ENCODE measurements at places on chromosomes 7 and 10.

- DNase-seq = peak; percentile 68
Measured at GRCh38 chr10:102775935-102776669, 32.4 kb downstream of the WBP1L start.

GRCh38 chr7:142439739-142440138, 181.9 kb upstream of the PRSS58 start:
- no peak for DNase-seq

- DNase-seq = peak; percentile 78
Measured at GRCh38 chr7:98420966-98421612, 20.2 kb upstream of the BAIAP2L1 start.

DNA sequence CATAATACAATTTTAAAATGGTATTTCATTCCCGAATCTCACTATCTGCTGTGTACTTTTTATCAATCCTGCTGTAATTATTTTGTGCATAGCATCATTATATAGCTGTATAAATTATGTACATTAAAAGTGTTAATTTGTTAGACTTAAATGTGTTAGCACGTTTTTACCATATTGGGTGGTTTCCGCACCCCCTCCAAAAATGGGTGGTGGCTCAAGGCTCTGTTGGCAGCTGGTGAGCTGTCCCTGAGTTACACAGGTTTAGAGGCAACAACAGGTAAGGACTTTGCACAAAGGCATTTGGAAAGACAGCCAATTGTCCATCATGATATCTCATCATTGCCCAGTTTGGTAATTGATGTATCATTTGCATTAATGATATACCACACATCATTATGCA, 18.6 kb upstream of the LMTK2 start:
- DNase-seq = no peak

- no peak for DNase-seq
Measured at GRCh38 chr7:93298671-93299070, 66.5 kb downstream of the VPS50 start.

- no peak for DNase-seq
Measured at GRCh38 chr7:148609045-148609725, 18.6 kb downstream of the C7orf33 start.

GRCh38 chr7:105136221-105136620, 122.2 kb downstream of the KMT2E start:
- no peak for DNase-seq

DNA sequence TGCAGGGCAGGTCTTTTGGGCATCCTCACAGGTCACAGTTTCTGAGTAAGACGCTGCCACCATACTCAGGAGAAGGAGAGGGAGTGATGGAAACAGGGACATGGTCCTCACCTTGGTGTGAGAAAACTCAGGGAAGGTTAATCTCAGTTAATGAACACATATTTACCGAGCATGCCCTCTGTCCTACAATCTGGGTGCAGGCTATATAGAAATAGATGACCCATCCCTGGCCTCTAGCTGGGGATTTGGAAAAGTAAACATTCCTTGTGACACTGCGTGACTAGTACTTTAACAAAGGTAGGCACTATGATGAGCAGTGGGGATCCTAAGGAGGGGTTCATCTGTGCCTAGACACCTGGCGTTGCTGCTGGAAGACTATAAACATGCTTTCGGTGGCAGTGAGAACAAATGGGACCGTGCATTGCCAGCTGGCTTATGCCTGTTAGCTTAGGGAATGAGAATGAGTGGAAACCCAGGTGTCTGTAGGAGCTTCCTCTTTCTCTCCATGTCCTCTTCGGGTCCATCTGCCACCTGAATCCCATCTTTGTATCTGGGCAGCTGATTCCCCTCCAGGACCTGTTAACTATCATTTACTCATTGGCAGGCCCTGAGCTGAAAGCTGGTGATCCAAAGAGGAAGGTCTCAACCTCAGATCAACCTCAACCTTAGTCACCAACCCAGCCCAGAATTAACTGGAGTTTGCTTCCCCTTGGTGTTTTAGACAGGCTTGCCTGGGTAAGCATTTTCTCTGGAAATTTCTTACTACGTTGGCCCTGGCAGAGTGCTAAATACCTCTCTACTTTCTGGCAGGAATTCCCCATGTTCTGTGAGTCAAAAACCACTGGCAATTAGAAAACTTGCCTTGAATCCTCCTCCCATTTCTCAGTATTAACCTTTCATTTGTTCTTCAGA, 794 bp downstream of the MBL2 start:
- no peak for DNase-seq

DNA sequence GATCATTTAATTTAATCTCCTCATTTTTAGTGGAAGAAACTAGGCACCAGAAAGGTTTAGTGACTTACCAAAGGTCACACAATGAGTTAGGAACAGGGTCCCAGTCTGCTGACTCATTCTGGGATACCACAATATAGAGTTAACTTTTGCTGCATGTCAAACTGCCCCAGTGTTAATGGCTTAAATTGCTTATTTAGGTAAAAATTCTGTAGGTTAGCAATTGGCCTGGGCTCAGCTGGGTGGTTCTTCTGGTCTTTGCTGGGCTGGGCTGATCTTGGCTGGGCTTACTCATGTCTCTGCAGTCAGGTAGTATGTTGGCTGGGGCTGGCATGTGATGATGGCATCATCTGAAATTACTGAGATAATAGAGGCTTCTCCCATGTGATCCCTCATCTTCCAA, 111.6 kb downstream of the EMX2 start:
- no peak for DNase-seq

GRCh38 chr10:60212195-60212594, 177.5 kb downstream of the ANK3 start:
- no peak for DNase-seq

DNA sequence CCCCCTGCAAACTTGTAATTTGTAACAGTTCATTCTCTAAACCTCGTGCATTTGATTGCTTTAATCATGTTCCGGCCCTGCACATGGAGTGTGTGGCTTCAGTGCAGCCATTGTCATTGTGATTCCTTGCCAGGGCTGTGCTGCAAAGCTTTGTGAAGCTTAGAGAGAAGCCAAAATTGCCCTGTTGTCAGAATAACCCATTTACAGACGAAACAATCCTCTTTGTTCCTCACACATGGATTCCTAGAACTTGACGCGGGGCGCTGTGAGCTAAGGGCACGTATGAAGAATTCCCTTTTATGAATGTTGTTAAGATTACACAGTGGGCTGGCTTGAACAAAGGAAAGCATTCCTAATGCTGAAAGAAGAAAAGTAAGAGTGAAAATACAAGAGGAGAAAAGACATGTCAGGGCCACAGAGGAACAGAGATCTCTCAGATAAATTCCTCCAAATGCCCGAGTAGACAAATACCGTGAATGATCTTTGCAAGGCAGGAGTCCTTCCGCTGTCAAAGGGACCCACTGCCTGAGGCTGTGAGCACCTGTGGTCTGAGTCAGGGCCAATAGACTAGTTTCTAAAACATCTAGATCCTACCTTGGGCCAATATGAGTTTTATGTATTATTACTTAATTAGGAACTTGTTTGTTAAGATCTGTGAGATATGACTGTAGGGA, 205.4 kb upstream of the C7orf33 start:
- no peak for DNase-seq

DNA sequence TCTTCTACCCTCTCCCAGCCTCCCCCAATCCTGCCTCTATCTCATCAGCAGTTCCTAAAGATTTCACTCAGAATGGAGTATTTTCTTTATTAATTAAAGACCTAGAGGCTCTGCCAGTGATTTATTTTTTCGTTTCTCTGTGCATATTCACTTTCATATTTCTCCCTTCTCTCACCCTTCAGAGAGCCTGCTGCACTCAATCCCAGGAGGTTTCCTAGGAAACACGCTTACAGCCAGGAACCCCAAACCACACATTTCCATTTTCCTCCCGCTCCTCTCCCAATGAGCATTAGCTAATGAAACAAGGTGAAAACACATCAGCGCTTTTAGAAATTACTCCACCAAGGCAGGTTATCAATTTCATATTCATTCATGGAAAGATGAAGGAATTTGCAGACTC, 180.2 kb downstream of the FRMD4A start:
- DNase-seq = no peak

- DNase-seq = no peak
Measured at GRCh38 chr7:47938574-47939165, 9.6 kb downstream of the PKD1L1 start.

- DNase-seq = no peak
Measured at GRCh38 chr7:139675127-139676125, 102.4 kb downstream of the HIPK2 start.

DNA sequence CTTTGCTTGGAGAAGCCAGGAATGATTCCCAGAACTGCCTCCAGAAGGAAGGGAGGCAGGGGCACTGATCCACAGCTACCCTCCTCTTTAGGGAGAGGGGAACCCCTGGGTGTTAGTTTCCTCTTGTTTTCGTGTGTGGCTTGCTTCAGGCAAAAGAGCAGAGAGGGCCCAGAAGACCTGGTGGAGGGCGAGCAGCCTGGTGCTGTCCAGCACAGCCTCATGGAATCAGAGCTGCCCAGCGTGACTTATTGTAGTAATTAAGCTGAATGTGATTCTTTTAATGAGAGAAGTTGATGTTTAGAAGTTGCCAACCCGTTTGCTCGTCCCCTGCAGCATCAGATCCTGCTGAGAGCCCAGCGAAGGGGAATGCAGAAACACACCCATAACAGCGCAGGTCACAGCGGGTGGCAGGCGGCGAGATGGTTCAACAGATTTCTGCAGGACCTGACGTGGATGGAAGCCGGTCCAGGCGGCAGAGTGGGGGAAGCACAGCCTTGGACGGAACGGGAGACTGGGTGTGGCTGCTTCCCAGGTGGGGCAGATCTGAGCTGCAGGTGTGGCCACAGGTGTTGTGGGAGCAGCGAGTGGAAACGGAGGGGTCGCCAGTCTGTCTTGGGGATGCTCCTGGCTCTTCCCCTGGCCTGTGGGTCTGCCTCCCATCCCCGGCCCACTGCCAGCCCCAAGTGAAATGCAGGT, 53.7 kb upstream of the SHH start:
- peak; percentile 38 for DNase-seq

DNA sequence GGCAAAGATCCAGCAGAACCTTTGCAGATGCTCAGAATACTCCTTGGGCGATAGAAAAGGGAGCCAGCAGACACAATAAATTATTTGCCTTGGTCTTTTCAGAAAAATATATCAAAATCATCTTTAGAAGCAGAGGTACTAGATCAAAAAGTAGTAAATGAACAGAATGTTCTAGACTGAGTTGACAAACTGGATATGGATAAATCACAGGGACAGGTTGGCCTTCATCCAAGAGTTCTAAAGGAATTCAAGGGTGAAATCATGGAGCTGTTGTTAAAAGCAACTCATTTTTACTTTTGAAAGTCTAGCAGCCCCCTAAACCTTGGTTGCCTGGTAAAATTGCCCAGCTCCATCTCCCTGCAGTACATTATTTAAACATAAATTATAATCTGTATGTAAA, 99.1 kb downstream of the PLCE1 start:
- DNase-seq = no peak

GRCh38 chr7:18873734-18874336, 243.6 kb downstream of the TWIST1 start:
- DNase-seq = peak; percentile 48

- DNase-seq = no peak
Measured at GRCh38 chr7:85160223-85160622, 26.6 kb downstream of the SEMA3D start.

DNA sequence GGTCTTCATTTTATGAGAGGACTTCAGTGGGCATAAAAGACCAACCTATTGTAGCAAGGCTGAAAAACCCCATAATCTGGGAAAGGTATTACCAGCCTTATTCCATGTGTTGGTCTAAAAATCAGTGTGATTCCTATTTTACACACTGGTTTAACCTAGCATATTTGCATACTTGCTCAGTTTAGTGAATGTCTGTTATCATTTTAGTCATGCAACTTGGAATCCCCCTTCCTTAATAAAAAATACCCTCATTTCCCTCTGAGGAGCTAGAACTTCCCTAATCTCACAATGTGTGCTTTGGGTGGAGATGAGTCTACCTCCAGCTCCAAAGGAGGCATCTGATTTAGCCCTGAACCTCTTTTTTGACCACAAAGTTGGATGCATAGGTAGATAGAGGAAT, 312.8 kb upstream of the SORCS1 start:
- DNase-seq = no peak

GRCh38 chr10:112160834-112161233, 22.7 kb downstream of the GPAM start:
- DNase-seq = no peak

GRCh38 chr7:147432079-147432478, 1158.5 kb upstream of the C7orf33 start:
- DNase-seq = peak; percentile 48

GRCh38 chr7:96775046-96775445, 65.4 kb upstream of the SEM1 start:
- DNase-seq = no peak

- no peak for DNase-seq
Measured at GRCh38 chr10:78307576-78307975, 273.9 kb downstream of the RPS24 start.

GRCh38 chr10:98038288-98038687, 7.9 kb upstream of the CRTAC1 start:
- peak; percentile 60 for DNase-seq

DNA sequence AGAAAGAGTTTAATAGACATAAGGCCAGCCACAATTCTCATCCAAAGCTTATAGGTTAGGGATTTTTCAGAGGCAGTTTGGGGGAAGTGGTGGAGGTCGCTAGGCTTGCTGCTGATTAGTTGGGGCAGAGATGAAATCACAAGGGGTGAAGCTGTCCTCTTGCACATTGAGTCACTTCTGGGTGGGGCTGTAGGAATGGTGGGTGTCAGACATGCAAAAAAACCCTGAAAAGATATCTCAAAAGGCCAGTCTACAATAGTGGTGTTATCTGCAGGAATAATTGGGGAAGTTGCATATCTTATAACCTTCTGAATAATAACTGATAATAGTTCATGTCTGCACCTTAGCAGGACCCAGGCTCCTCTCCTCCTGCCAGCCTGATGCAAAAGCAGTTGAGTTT, 2.1 kb downstream of the FAM24B start:
- DNase-seq = no peak

- no peak for DNase-seq
Measured at GRCh38 chr7:96547371-96547811, 162.3 kb downstream of the SEM1 start.

DNA sequence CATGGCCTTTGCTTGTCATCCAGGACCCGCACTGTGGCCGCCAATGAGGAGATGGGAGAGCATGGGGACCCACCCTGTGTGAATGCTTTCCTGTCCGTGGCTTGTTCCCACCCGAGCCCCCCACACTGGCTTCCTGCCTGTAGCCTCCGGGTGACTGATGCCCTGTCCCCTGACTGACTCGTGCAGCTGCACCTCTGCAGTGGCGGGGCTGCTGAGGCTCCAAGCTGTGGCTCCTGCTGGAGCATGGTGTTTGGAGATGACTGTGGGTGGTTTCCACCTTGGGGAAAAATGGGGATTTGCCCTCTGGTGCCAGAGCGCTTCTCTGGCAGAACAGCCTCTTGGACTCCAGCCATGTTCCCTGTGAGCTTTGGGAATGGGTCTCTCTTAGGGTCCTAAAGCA, 2.1 kb downstream of the CAMK1D start:
- DNase-seq = no peak

DNA sequence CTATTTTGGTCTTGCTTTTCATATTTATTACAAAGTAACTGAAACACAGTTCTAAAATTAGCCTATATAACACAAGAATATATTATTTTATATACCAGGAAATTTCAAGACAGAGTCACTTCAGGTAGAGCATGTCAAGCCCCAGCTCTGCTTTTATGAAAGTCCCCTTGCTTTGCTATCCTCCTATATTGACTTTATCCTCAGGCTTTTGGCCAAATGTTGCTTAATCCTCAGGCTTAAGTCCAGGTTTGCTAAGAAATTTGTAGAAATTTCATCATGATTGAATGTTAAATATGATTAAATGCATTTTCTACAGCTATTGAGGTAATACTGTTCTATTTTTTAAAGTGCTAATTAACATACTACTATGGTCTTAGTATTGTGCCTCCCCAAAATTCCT, 227.6 kb downstream of the FZD1 start:
- no peak for DNase-seq

- DNase-seq = no peak
Measured at GRCh38 chr10:90674461-90674860, 183.4 kb downstream of the HTR7 start.

All from ecto neural progenitor cell (in vitro differentiated cells).